ENCODE measurements at places on chromosomes 6 and 20.

- DNase-seq: peak; percentile 47
Observed at GRCh38 chr6:168441434-168442391, 729 bp downstream of the SMOC2 start.

DNA sequence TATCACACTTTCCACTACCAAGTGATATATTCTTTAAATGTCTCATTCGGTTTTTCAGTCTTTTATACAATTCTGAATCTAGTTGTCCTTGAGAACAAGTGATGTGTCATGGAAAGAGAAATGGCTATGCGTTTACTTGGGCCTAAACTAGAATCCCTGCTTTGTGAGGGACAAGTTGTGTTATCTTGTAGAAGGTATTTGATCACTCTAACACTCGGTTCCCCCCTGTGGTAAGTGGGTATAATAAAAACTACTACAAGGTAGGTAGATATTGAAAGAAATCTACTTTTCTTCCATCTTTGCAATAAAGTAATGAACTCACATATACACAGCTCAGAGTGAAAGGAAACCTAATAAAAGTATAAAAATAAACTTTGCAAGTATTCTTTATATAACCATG, 108.9 kb downstream of the MANEA start:
- DNase-seq: no peak

DNA sequence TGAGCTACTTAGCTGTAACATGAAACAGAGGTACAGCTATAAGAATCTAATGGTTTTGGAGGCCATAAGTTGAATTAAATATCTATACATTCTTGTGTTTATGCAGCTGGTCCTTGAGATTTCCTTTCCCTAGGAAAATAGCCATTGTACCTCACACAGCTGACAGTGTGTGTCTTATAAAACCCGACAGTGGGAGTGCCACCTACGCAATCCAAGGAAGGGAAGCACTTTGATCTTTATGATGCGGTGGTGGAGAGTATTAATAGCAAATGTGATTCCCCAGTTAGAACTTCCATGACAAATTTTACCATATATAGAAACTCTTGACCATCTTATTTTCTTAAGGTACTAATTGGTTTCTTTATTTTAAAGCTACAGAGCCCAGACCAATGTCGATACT, 149.5 kb downstream of the TMEM200A start:
- no peak for DNase-seq

DNA sequence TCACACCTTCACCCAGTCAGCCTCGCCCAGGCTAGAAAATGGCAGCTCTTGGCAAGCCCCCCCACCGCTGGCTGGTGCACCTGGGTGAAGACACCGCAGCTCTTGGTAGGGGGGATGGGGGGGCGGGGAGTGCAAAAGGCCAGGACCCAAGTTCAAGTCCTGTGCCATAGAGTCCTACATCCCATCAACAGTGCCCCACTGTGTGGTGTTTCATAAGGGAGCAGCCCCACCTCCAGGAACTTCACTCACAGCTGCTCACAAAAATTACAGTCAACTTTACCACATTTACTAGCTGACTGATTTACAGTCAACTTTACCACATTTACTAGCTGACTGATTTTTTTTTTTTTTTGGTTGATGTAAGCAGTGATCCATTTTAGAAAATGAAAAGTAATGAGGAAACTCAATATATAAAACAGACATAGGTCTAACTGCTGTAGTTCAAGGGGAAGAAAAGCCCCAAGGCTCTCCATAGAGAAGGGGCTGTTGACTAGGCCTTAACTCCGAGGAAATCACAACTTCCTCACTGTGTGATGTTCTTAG, 208.9 kb upstream of the SNX9 start:
- DNase-seq: no peak

DNA sequence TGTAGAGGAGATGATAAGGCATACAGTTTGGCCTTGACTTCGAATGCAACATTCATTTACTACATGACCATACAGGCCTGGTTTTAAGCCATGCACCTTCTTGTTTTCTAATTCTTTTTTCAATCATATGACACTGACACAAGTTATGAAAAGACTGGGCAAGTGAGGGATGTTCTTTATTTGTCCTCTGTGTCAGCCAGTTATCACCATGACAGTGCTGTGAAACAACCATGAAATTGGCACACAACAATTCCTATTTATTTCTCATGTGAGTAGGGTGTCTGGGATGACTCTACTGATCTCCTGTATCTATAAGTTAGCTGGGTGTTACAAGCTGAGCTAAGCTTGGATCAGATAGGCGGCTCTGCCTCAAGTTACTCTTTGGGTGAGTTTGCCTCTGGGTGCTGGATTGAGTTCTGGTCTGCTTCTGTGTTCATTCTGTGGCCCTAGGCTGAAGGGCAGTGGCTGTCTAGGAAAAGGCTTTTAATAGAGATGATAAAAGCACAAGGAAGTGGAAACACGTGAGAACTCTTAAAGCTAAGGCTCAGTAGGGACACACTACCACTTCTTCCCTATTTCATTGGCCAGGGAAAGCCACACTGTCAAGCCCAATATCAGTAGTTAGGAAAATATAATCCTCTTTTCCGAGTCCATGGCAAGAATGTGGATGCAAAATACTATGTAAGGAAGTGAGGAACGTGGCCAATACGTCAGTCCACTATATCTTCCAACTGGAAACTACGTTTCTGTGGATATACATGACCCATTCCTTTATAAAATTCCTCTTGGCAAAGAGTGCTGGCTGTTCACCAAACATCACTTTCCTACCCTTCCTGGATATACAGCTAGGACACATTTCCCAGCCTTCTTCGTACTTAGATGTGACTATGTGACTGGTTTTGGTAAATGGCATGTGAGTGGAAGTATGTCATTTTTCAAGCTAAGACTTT, 126.2 kb upstream of the RNF24 start:
- DNase-seq: no peak

- no peak for DNase-seq
Observed at GRCh38 chr20:8547035-8547650, 415.1 kb downstream of the PLCB1 start.

GRCh38 chr6:26554697-26555504, 16.7 kb downstream of the HMGN4 start:
- DNase-seq: peak; percentile 88

DNA sequence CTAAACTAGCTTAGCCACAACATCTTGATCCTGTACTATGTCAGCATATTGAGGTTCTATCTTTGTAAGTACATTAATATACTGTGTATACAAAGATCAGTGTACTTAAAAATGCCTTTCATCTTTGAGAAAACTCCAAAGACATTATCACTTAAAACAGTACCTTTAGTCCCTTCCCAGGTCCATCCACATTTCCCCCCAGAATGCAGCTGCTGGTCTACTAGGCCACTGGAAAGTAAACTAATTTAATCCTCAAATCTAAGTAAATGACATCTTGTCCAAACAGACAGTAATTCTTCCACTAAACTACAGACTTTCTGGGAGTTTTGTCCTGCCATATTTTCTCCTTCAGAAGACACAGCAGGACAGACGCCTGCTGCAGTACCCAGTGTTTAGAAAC, 68.7 kb downstream of the SYCP2 start:
- no peak for DNase-seq

DNA sequence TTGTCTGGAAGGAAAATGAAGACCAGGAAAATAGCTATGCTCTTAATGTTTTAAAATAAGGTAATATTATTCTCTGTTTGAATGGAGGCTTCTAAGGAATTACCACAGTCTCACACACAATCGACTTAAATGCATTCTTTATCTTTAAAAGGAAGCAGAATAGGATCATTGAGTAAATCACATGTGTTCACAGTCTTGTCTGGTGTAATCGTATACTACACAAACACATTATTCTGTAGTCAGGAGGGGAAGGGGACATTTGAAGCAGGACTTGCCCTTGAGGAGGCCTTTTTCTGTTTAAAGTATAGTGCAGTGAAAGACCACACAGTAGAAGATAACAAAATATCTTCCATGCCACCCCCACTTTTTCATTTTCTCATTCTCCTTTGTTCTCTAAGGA, 20.6 kb upstream of the REV3L start:
- DNase-seq: no peak

- DNase-seq: no peak
Observed at GRCh38 chr6:74755778-74756177, 450.1 kb downstream of the COL12A1 start.

- DNase-seq: no peak
Observed at GRCh38 chr6:154404791-154405400, 48.3 kb upstream of the IPCEF1 start.

DNA sequence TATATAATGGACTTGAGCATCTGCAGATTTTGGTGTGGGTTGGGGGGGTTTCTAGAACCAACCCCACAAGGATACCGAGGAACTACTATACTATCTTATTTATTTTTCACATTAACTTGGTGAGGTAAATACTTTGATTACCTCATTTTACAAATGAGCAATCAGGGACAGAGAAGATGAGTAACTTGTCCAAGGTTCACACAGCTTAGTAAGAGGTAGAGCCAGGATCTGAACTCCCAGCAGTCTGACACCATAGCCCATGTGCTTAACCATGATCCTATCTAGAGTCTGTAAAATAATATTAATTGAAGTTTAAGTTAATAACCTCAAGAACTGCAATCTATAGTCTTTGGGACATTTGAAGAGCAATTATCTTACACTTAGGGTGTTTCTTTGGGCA, 28.6 kb downstream of the DHX35 start:
- no peak for DNase-seq

GRCh38 chr20:19453862-19454261, 241.4 kb downstream of the SLC24A3 start:
- DNase-seq: no peak

GRCh38 chr20:42790111-42790510, 399.6 kb downstream of the PTPRT start:
- no peak for DNase-seq

DNA sequence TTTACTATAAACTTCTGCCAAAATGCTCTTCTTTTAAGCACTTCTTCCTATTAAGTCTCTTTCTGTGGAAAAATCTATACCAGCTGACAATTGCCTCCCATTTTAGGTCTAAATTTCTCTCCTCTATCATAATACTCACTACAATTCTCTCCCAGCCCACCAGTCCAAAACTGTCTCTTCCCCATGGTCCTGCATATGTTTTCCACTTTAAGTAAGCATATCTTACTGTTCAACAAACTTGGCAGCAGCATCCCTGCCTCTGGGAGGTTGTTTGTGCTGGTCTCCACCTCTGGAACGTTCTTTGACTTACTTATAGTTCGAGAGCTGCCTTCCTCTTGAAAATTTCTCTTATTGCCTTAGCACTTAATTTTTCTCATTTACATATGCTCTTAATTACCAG, 180.5 kb downstream of the COL12A1 start:
- no peak for DNase-seq

GRCh38 chr6:137998461-137999019, 108.7 kb downstream of the PERP start:
- no peak for DNase-seq

DNA sequence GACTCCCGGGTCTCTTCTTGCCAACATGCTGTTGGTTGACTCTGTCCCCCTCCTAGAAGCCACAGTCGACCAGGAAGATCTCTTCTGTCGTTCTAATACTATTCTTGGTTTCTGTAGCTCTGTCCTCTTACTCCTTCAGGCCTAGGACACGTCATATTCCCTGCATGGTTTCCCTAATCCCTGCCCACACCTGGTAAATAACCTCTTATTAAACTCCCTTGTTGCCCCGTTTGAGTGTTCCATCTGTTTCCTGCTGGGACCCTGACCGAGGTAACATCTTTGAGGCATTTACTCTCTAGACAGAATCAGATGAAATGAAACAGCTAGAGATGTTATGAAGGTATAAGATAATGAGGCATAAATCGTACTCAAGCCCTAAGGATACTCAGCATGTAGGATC, 68.1 kb downstream of the PLCB4 start:
- DNase-seq: no peak

DNA sequence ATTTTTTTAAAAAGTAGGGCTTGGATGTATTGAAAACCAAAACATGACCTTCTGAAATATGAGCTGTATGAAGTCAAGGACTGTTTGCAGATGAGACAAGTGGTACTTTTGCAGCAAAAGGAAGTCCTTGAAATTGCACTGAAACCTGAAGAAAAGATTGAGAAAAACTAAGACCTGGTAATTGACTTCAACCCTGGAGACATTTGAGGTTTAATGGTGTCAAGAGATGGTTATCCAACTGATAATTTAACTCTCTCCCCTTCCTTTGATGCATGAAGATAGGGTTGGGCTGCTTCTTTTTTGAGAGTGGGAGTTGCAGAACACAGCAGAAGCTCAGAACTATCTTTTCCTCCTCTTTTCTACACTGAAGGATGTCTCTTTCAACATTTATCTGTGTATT, 180.9 kb upstream of the DTNBP1 start:
- no peak for DNase-seq

DNA sequence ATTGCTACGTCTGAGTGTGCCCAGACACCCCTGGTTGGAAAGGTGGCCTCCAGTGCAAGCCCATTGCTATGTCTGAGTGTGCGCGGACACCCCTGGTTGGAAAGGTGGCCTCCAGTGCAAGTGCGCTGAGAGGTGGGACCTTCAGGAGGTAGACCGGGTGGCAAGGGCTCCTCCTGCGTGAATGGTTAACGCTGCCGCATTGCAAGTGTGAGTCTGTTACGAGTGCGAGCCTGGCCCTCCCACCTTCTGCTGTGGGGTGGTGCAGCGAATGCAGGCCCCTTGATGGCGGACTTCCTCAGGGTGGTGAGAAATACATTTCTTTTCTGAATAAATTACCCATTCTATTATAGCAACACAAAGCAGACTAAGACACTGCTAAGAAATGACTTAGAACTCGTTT, 208.8 kb downstream of the DLL1 start:
- peak; percentile 46 for DNase-seq

DNA sequence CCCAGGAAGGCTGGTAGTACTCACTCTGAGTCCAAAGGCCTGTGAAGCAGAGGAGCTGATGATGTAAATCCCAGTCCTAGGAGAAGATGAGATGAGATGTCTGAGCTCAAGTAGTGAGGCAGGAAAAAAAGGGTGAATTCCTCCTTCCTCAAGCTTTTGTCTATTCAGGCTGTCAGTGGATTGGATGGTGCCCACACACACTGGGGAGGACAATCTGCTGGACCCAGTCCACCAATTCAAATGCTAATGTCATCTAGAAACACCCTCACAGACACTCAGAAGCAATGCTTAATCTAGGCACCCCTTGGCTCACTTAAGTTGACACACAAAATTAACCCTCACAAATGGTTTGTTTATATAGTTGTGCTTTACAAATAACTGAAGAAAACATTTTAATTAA, 94.6 kb downstream of the CD109 start:
- no peak for DNase-seq

DNA sequence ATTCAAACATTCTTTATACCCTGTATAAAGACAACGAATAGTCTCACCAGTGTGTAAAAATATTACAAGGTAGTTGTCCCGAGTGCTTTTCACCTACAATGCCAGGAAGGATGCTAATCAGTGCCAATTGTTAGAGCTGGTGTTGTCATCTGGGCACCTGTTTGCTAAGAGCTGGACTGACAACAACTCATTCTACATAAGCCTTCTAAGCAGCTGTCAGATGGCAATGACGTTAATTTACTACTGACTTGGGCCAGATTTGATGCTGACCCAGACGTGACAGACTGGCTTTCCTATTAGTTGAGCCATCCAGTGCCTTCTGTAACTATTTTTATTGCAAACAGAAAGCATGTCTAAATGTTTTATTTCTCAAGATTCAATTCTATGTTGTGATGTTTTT, 355.2 kb downstream of the ADGRB3 start:
- DNase-seq: no peak

- no peak for DNase-seq
Observed at GRCh38 chr20:5650280-5650691, 99.9 kb upstream of the SHLD1 start.

GRCh38 chr6:53544217-53544469, 758 bp downstream of the GCLC start:
- DNase-seq: no peak
